ENCODE measurements at places on chromosomes 6 and 20. TPM values are rescaled to one million over a fixed set of nuclear protein-coding genes. Genes with fewer than 3 reads are reported as not detected.

- DNase-seq, result no peak
These were observed 158.5 kb downstream of the NFATC2 start for GRCh38 chr20:51383891-51384510.

LY6G6F gene
- total RNA-seq, result not detected

DNA sequence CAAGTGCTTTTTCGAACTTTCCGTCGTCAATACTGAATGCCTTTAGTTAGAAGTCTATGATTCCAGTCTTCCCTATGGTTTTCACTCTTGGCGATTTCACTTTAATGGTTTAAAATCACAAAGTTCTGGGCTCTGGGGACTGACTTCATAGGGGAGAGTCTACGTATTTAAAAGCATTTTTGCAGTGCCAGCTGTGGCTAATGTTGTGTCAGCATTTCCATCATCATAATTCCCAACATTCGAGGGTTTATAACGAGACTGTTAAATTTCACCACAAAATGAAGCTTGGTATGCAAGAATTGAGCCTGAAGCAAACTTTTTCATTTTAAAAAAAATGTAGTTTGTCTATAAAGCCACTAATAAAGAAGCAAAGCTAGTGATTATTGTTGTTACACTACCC, 242.7 kb downstream of the SOX4 start:
- no peak for DNase-seq

GRCh38 chr6:136920671-136921380, 1.3 kb upstream of the SLC35D3 start:
- DNase-seq, result no peak

DNA sequence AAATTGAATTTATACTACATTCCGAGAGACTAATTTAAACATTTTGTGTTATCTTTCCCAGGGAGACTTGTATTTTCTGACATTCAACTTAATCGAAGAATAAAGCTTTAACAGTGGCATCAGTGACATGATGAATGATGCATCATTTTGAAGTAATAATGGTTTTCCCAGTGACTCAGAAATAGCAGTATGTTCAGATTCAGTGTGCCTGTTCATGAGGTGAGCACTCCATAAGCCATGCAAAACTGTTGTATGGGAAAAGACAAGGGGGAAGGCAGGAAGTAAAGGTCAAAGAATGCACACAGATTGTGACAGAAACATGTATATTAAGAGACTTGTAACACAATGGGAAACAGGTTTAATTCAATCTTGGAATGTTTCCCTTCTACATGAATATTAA, 1348.2 kb upstream of the GJE1 start:
- DNase-seq, result peak; percentile 66

DNA sequence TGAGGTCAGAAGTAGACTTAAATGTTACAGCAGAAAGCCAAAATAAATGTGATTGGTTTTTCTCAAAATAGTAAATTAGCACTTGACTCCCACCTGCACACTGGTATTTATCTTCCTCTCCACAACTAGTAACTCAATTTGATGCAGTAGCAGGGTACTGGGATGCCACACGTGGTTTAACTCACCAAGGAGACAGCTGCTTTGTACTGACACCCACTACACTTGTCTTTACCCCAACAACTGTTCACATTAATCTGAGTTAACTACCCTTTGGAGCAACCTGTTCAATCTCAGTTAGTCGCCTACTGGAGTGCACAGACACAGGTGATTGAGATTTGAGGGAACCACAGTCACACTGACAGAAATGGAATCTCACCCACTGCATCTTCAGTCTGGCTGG, 242.1 kb downstream of the PRKN start:
- DNase-seq, result no peak

MAFB gene
- 0.18 TPM for total RNA-seq

DNA sequence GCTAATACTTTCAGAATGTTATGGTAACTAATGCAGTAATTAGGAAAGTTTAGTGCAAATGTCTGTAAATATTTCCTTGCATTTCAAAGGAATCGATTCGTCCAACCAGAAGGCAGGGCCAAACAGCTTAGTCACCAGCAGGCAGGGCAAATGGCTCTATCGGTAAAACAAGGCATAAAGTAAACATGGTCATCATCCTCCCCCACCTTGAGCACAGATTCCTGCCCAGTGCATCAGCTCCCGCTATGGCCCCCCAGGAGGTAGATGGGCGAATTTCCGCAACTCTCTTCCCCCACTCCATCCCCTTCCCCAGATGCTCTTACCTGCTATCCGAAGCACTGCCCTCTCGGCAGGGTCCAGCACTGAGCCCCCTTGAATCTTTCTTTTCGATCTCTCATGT, 103.8 kb upstream of the BEND6 start:
- DNase-seq, result no peak

C20orf202 gene
- not detected for total RNA-seq

GRCh38 chr6:38646166-38646878, 6.6 kb upstream of the BTBD9 start:
- peak; percentile 64 for DNase-seq

ACTL10 gene
- 1.1 TPM for total RNA-seq

NFKBIE gene
- 15.8 TPM for total RNA-seq

- DNase-seq, result no peak
These were observed 85.3 kb upstream of the AKAP12 start for GRCh38 chr6:151154418-151154817.

Measured in foreskin keratinocyte (primary cell).